Small intestine (tissue), 16 donors: ENCODE measurements at places on chromosomes 2 and 18.
A peak's percentile ranks its signal among the peaks of the same experiment; 100 is the strongest.

DNA sequence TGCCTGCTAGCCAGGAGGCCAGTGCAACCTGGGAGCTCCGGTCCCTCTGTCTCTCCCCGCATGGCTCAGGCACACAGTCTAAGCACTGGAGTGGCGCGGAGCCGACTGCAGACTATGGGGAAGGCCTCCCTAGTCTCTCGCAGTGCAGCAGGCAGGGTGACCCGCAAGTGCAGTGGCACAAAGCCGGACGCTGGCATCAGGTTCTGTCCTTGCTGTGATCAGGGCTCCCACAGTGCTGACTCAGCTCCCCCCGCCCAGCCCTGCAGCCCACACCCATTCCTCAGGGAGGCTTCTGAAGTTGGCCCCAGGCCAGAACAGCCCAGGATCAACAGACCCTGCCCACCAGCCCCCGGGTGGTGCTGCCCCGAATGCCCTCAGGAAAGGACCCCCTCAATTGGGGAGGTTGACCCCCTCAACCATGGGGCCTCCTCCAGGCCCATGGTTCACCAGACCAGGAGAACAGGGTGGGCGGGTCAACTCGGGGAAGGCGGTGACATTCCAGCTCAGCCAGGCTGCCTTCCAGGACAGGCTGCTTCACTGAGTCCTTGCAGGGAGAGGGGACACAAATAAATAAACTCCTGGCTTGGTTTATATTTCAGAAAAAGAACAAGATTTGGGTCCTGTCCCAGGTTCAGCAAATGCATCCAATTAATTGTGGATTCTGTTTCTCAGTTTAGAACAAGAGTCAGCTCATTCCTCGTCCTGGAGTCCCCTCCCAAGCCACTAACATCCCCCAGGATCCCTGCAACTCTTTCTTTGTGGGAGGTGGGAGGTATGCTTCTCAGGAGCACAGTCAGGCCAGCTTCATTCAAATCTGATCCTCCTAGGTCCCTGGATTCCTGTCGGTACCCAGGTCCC is 12.2 kb downstream of the BIN1 start:
- DNase-seq = peak; percentile 66

DNA sequence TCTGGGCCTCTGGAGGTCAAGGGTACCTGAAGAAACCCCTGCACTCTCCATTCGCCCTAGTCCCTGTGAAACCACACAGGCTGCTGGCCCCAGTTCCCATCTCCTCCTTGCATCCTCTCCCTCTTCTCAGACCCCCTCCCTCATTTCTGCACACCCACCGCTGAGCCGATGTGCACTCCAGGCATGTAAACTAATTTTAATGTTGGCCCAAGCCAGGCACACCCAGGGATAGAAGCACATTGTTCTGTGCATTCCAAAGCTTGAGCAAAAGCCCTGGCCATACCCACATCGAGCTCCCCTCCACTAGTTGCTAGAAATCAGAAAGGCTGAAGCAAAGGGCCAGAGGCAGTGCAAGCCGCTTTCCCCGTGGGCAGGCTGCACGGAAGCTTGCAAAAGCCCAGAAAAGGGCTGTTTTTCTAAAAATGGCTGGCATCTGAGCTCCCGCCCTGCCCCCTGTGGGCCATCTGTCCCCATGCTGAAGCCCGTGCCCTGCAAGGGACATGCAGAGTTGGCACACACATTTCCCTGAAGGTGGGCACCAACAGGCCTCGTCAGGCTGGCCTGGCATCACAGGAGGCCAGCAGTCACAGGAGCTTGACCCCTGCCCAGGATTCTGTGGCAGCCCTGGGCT is 181.6 kb downstream of the SMAD7 start:
- DNase-seq = no peak

DNA sequence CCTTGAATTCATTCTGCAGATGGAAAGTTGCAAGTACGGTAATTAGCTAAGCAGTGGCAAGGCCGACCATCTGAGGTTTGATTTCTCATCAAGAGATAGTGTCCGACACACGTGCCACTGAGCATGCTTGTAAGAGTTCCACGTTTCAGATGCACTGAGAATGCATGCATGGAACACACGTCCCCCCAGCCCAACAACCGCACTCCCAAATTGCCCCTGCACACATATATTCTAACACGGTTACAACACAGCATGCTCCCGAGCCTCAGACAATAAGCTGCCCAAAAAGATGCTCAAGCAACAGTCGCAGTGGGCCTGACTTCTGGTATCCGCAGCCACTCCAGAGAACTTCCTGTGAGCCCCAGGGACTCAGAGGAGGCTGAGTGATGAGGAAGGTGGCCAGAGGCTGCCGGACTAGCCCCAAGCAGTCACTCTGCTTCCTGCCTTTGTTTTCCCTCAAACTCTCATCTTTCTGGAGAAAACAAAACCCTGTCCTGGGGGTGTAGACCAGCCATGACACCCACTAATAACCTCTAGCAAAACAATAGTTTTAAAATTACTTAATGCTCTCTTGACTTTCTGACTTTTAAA is 204.0 kb downstream of the TGIF1 start:
- peak; percentile 16 for DNase-seq

DNA sequence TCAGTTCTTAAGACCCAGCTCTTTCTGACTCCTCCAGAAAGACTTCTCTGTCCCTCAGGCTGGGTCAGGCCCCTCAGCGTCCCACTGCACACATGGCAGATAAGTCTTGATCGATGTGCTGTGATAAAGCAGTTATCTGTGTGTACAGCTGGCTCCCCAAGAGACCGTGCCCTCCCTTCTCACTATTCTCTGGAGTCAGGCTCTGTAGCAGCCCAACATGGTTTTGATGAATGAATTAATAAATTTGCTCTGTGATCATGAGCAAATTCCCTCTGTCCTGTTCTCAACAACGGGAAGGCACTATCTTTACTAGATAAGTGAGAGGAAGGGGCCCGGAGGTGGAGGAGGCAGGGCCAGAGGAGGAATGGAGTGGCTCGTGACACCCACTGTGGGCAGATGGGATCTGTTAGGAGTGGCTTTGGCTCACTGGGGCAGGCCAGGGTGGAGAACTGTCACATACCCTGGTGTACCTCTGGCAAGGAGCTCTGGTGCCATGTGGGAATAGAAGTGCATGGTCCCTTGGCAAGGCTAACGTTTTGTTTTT is 48.3 kb downstream of the ZFP36L2 start:
- DNase-seq = no peak

DNA sequence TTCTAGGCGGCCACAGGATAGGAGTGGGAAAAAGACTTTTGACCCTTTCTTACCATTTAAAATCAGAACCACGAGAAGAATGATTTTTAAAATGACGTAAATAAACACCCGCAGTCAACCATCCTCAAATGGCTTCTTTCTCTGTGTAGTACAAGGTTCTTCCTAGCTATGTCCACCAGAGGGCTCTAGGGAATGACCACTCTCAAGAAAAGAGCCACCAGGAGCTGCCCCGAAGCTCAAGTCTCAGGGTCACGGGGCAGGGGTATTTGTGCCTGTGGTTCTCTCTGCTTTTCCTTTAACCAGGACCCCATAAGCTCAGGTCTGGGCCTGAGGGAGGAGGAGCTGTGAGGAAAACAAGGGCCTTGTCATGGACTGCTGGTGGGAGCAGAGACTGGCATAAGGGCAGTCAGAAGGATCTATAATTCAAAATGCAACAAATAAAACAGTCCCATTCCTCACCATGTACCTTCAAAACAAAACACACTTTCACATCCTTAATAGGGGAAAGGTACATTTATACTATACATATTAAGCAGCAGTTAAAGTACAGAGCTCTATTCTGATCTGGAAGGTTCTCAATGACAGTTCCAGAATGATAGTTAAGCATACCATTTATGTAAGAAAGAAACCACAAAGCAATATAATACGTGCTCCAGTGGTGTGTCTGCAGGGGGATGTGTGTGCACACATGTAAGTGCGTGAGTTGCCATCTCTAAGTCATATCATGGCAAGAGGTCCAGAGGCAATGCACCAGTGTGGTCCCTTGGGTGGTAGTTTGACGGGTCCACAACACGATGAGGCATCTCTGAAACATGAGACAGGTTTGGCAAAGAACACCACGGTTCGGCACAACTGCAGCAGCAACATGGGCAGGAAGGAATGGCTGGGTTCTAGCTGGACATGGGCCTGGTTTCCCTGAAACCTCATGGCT is 18.6 kb downstream of the LYPD1 start:
- DNase-seq = peak; percentile 25

- DNase-seq = no peak
Measured at GRCh38 chr2:239114616-239115265, 266.9 kb downstream of the TWIST2 start.

GRCh38 chr18:70195852-70196434 is 9.5 kb downstream of the RTTN start:
- peak; percentile 49 for DNase-seq

- peak; percentile 11 for DNase-seq
Measured at GRCh38 chr18:25503567-25504081, 151.7 kb upstream of the ZNF521 start.

DNA sequence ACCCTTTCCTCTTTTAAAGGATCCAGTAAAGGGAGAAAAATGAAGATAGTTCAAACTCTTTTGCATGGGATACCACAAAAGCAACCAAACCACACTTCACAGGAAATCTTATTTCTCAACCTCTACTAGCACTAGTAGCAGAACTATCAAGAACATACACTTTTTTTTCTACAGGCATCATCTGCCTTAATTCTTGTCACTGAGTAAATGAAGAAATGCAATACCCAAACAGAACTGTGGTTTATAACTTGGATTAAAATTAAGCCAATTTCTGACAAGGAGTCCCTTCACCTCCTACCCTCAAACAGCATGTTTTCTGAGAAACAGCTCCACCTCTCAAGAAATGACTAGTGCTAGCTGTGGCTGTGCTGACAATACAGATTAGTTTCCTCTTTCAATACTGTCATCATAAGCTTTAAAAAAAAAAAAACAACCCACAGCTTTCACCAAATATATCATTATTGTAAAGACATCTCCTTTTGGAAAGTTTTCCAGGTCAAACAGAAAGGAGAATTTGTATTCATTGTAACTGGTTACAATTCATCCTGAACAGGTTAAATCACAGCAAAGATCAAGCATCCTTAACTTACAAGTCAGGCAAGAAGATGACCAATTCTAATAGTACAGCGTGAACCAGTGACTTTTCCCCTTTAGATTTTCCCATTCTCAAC is 44.4 kb downstream of the PTPN2 start:
- DNase-seq = peak; percentile 49

GRCh38 chr2:146987996-146988395 is 856.8 kb upstream of the ACVR2A start:
- no peak for DNase-seq

DNA sequence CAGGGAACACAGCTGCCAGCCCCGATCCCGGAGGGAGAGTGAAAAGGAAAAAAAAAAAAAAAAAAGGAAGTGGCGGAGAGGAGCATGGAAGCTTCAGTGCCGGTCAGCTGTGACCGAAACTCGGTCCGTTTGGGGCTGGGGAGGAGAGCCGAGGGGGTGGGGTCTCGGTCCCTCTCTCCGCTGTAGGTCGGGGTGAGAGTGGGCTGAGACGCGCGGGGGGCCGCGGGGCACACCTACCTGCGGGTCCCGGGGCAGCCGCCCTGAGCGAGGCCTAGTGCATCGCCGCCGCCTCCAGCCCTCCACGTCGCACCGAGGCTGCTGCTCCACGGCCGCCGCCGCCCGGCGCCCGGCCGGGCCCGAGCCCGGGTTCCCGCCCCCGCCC is 536 bp downstream of the VPS54 start:
- peak; percentile 31 for DNase-seq

DNA sequence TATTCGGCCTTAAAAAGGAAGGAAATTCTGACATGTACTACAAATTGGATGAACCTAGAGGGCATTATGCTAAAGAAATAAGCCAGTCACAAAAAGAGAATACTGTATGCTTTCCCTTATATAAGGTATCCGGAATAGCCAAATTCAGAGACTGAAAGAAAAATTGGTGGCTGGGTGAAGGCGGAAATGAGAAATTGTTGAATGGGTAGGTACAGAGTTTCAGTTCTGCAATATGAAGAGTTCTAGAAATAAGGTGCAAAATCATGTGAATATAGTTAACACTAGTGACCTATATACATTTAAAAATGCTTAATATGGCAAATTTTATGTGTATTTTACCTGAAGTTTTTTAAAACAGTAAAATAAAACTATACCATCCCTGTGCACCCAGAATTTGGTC is 43.1 kb downstream of the RMP24 start:
- no peak for DNase-seq

- DNase-seq = no peak
Measured at GRCh38 chr2:34547340-34547739, 948.2 kb upstream of the FAM98A start.

DNA sequence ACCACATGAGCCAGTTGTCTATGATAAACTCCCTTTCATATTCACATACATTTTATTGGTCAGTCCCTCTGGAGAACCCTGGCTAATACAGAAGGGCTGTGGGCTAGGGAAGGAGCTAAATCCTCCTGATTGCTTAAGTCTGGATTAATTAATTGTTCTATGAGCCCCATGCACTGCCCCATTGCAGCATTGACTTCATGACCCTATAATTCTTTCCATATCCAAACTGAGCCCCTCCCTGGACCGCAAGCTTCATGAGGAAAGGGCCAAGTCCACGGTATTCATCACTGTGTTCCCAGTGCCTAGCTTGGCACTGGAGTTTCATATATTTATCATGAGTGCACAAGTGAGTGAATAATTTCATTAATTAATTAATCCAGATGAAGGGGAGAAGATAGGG is 124.0 kb downstream of the MBD2 start:
- DNase-seq = no peak

GRCh38 chr2:133241224-133241571 is 327.1 kb downstream of the NCKAP5 start:
- DNase-seq = no peak

- no peak for DNase-seq
Measured at GRCh38 chr2:113232123-113232522, 46.6 kb downstream of the PAX8 start.

- DNase-seq = no peak
Measured at GRCh38 chr2:19419211-19419880, 60.9 kb upstream of the OSR1 start.

DNA sequence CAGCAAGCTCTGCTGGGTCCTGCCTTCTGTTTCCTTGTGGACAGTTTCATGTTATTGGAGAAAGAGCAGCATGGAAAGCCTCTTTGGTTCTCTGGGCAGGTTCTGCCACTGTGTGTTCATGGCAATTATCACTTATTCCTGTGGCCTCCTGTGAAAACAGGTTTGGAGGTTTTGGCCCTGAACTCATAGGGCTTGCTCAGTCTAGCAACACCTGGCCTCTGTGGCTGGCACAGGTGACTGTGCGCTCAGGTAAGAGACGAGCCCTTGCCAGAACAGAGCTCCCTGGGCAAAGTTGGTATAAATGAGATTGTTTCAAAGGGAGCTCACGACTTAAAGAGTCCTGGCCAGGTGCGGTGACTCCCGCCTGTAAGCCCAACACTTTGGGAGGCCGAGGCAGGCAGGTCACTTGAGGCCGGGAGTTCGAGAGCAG is 5.7 kb downstream of the CEP68 start:
- no peak for DNase-seq
